Activated naive CD8-positive, alpha-beta T cell treated with anti-CD3 and anti-CD28 coated beads for 36 hours (primary cell): ENCODE measurements at places on chromosomes 5 and 9. TPM values are rescaled to one million over a fixed set of nuclear protein-coding genes. Genes with fewer than 3 reads are reported as not detected.

Gene SLC1A1
- total RNA-seq, result 0.23 TPM

Gene PKN3
- total RNA-seq, result 7.2 TPM

Gene FAM200C
- 0.48 TPM for total RNA-seq

Gene PCDHA10
- total RNA-seq, result not detected

DNA sequence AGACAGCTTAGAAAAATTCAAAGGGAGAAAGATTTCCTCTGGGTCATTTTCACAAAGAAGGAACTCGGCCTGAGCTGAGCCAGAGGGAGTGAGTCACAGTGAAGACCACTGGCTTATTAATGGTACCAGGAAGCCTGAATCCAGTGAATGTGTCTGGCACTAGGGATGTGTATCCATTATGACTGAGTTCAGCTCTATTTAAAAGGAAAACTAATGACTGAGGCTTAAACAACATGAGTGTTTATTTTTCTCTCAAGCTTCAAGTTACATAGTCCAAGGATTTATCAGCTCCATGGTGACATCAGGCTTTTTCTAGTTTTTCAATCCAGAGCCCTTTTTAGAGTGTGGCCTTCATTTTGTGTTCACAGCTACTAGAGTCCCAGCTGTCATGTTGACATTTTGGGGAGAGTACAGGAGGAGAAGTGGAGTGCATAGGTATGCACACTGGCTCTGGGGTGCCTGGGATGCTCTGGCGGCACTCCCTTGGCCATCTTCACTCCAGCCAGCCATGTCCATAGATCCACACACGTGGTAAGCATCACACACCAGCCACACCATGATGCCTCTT is 159.5 kb upstream of the ERCC6L2 start:
- H3K27ac ChIP-seq, result no peak overlapping the region
- H3K4me1 ChIP-seq, result no peaks in the 10 kb centered on the region
- no peak for DNase-seq
- H3K27me3 ChIP-seq, result no peaks in the 10 kb centered on the region
- H3K36me3 ChIP-seq, result peaks cover 9% of the 10 kb centered on the region
- H3K4me3 ChIP-seq, result no peak overlapping the region

DNA sequence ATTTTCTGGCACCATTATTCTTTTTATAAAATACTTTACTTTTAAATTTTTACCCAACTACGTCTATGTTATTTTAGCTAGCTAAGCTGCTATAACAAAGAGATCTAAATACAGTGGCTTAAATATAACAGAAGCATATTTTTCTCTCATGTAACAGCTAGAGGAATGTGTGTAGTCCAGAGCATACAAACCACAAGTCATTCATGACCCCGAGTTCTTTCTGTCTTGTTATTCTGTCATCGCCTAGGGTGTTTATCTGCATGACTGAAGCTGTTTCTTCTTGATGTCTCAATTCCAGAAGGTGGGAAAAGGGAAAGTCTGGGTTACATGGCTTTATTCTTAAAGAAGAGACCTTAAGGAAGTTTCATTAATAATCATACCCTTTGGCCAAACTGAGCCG is 136.9 kb upstream of the RFX3 start:
- peaks cover 3% of the 10 kb centered on the region for H3K4me1 ChIP-seq
- no peaks in the 10 kb centered on the region for H3K27me3 ChIP-seq
- no peak overlapping the region for H3K4me3 ChIP-seq

- DNase-seq, result no peak
Measured at GRCh38 chr5:171580502-171581265, 161.2 kb downstream of the FGF18 start.

- no peak overlapping the region for H3K27ac ChIP-seq
- H3K36me3 ChIP-seq, result no peaks in the 10 kb centered on the region
- H3K4me3 ChIP-seq, result no peak overlapping the region
- H3K27me3 ChIP-seq, result no peaks in the 10 kb centered on the region
Measured at GRCh38 chr5:125410537-125411070, 664.2 kb upstream of the ZNF608 start.

DNA sequence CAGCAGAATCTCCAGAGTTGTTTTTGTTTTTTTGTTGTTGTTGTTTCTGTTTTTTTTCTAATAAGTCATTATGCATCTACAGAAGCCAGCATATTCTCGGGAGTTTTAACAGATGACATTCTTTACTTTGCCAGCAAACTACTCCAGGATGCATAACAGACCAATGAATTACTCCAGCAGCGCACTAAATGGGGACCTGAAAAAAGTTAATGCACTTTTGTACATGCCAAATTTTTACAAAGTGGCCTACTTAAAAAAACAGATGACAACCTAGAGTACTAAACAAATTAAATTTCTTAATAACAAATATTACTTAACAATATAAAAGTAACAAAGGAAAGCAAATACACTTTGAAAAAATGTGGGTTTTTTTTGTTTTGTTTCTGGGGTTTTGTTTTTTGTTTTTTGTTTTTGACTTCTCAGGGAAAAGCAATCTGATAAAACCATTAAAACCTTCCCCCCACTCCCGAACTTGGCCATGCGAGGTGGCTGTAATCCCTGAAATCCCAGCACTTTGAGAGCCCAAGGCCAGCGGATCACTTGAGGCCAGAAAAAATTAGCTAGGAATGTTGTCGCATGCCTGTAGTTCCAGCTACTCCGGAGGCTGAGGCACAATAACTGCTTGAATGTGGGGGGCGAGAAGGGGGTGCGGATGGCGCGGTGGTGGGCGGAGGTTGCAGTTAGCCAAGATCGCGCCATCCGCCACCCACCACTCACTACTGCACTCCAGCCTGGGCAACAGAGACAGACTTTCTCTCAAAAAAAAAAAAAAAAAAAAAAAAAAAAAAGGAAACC is 352.4 kb downstream of the CETN3 start:
- no peak overlapping the region for H3K27ac ChIP-seq
- no peak for DNase-seq
- no peak overlapping the region for H3K4me3 ChIP-seq
- H3K36me3 ChIP-seq, result no peaks in the 10 kb centered on the region
- H3K27me3 ChIP-seq, result no peaks in the 10 kb centered on the region

GRCh38 chr9:35518225-35518821 is 28.4 kb downstream of the RUSC2 start:
- H3K4me3 ChIP-seq, result no peak overlapping the region
- no peak for DNase-seq
- no peaks in the 10 kb centered on the region for H3K27me3 ChIP-seq
- H3K36me3 ChIP-seq, result no peaks in the 10 kb centered on the region
- H3K27ac ChIP-seq, result no peak overlapping the region
